Suppressor macrophage (primary cell): ENCODE measurements at places on chromosomes 5 and 9.

- no peak for DNase-seq
Measured at GRCh38 chr9:138009016-138009802, 131.6 kb downstream of the CACNA1B start.

GRCh38 chr9:121604242-121604641, 47.2 kb upstream of the DAB2IP start:
- DNase-seq = peak; percentile 84

GRCh38 chr5:168301593-168302390, 10.3 kb downstream of the WWC1 start:
- DNase-seq = no peak

GRCh38 chr9:112751056-112751795, 666 bp downstream of the SNX30 start:
- DNase-seq = peak; percentile 63

DNA sequence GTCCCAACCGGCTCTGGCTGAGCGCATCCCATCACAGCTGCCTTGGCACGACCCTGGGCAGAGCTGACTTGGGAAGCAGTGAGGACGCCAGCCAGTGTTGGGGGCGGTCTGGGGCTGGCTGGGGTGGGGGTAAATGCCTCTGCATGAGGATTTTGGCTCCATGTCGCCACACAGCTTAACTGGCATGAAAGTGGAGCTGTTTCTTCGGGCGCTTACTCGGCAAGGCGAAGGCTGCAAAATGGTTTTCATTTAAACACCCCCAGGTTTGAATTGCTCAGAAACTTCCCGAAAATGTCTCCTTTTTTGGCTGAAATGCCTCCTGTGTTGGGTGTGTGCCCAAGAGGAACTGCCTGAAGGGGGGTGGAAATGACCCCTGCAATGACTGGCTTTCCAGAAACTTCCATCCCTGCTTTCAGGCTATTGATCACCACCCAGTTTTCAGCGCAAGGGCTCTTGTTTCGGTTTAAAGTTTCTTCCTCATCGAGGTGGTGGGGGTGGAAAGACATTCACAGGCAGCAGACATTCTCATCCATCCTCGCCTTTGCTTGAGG, 38.3 kb downstream of the PTGES start:
- peak; percentile 35 for DNase-seq
